ENCODE measurements at places on chromosomes 16 and 17. TPM values are rescaled to one million over a fixed set of nuclear protein-coding genes. Genes with fewer than 3 reads are reported as not detected.

GRCh38 chr17:61495161-61495857 is 43.1 kb downstream of the TBX4 start:
- no peak for DNase-seq

- no peak for DNase-seq
Observed at GRCh38 chr17:61442136-61442775, 10.0 kb upstream of the TBX4 start.

C16orf96 gene
- 0.24 TPM for total RNA-seq

DNA sequence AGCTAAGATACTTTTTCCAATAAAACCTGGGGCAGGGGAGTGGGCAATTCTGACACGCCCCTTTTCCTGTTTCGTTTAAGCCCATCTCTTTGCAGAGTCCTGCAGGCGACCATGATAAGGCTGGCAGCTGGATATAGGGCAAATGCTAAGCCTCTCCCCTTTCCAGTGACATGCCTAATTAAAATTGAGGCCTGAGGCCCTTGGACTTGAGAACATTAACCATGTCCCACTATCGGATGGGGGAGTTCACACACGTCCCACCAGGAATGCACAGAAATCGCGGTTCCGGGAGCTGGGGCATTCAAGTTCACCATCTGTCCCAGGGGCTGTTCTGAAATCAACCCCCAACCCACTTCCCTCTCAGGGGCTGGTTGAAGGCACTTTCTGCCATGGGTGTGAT is 109.2 kb upstream of the FOXF1 start:
- no peak for DNase-seq

DNA sequence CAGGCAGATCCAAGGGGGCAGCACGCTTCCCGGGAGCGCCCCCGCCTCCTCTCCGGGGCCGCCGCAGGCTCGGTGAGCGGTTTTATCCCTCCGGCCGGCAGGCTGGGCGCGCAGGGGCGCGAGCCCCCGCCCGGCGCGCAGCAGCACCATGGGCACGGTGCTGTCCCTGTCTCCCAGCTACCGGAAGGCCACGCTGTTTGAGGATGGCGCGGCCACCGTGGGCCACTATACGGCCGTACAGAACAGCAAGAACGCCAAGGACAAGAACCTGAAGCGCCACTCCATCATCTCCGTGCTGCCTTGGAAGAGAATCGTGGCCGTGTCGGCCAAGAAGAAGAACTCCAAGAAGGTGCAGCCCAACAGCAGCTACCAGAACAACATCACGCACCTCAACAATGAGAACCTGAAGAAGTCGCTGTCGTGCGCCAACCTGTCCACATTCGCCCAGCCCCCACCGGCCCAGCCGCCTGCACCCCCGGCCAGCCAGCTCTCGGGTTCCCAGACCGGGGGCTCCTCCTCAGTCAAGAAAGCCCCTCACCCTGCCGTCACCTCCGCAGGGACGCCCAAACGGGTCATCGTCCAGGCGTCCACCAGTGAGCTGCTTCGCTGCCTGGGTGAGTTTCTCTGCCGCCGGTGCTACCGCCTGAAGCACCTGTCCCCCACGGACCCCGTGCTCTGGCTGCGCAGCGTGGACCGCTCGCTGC is 832 bp downstream of the CDK5R1 start:
- DNase-seq, result no peak

GRCh38 chr17:78999056-78999768 is 10.4 kb downstream of the CANT1 start:
- DNase-seq, result peak; percentile 57

GRCh38 chr16:87926246-87927194 is 9.8 kb downstream of the CA5A start:
- DNase-seq, result no peak

- no peak for DNase-seq
Observed at GRCh38 chr17:38959508-38959907, 7.7 kb downstream of the FBXO47 start.

DNA sequence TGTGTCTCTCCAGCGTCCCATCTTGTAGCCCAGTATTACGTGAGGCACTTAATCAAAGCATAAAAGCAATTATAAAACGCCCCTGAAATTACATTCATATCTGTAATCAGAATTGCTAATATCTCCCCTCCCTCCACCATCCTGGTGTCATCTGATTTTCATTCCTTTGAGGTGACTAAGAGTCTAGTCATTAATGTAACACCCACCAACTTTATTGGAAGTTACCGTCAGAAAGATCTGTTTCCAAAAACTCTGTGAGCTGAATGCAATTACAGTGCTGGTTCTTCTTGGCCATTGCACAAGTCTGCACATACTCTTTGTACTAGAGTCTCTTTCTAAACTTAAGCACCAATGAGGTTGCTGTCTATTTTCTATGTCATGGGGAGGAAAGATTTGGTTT is 12.5 kb upstream of the MAF start:
- no peak for DNase-seq

LPCAT2 gene
- total RNA-seq, result 17.6 TPM

CRHR1 gene
- total RNA-seq, result not detected

GRCh38 chr17:45801421-45801820 is 17.3 kb downstream of the CRHR1 start:
- DNase-seq, result no peak

- DNase-seq, result no peak
Observed at GRCh38 chr17:17886226-17886625, 49.4 kb upstream of the SREBF1 start.

DNA sequence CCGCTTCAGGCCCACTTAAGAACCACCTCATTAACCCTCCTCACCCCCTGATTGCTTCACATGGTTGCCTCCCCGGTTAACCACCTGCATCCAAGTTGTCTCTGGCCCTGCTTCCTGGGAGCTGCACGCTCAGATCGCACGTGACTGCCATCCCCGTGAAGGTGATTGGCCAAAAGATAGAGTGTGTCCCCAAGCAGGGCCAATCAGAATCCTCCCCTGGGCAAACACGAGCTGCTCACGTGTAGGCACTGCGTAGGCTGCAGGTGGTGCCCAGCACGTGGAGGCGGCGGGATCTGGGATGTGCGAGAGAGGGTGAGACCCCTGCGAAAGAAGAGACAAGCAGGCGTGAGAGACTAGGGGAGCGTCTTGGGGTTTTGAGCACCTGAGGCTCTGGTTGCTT is 111.8 kb upstream of the CRHR1 start:
- DNase-seq, result no peak

GAS2L2 gene
- not detected for total RNA-seq

DNA sequence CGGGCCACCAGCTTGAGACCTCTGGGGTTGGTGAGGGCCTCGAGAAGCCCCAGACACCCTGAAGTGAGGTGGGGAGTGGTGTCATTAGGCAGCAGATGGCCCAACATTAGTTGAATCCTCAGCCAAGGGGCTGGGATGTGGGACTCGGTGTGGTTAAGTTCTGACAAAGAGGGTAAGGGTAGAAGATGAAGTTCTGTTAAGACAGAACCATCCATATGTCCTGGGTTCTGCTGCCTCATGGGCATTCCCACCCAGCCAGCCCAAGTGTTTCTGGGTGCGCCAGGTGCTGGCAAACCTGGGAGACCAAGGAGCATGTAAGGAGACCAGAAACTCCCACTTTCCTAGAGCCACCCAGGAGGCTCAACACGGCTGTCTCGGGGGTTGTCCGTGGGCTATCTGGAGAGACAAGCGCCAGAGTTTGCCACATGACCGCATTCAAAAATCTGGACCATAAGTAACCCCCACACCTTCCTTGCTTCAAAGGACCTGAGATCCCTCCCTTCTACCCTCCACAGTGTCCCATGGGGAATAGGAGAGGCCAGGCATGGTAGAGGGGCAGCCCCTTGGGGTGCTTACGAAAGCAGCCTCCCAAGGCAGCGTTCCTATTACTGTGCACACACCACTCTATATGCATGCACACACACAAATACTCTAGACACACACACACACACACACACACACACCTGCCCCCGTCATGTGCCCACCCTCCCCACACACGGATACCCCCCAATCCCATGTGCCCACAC is 128.7 kb downstream of the C16orf78 start:
- peak; percentile 11 for DNase-seq

EFNB3 gene
- 0.84 TPM for total RNA-seq

ERAL1 gene
- total RNA-seq, result 20.0 TPM

DNAH17 gene
- total RNA-seq, result 0.21 TPM

- DNase-seq, result no peak
Observed at GRCh38 chr16:35196313-35196712, 1736.9 kb downstream of the TP53TG3F start.

DNA sequence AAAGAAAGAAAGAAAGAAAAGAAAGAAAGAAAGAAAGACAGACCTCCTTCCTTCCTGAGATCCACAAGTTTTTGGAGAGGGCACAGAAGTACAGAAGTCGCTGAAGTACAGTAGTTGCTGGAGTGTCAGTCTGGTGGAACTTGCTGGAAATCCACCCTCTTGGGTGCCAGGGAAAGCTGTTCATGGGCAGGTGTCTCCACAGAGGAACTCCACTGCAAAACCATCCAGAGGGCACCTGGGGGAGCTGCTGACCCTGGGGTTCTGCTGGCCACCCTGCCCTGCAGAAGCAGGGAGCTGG is 3.5 kb upstream of the PRR14 start:
- no peak for DNase-seq

CHD9NB gene
- 2.3 TPM for total RNA-seq

DNA sequence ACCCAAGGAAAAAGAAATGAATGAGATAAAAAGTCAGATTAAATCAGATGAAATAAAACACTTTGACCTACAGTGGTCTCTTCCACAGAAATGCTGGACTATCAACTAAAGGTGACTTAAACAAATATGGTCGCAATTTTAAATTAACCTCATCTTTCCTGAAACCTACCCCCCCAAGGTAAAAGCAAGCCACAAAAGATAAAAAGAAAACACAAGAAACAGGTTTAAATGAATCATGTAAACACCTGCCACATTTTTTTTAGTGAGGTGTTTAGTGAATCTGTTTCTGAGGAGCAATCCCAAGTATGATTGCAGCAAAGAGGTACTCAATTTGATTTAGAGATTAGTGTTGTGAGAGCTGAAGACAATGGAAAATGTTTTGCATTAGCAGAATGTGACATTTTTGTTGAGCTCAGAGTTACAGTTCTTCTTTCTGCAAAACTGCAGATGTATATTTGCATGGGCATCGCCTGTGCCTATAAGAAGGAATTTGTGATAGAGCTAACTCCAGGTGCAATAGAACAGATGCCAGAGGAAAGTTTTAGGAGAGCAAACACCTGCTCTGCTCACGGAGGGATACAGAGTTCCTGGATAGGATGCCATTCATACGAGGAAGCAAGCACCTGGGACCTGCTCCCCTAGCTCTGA is 3.4 kb upstream of the MMD start:
- DNase-seq, result no peak

GRCh38 chr17:57461082-57461481 is 204.8 kb downstream of the MSI2 start:
- DNase-seq, result no peak

SLC2A4 gene
- 3.9 TPM for total RNA-seq

GRCh38 chr16:3214904-3215600 is 19.9 kb downstream of the ZNF200 start:
- no peak for DNase-seq

GRCh38 chr17:2985318-2985717 is 78.1 kb downstream of the OR1D5 start:
- DNase-seq, result no peak

KRTAP4-3 gene
- not detected for total RNA-seq

GRCh38 chr16:55062442-55062841 is 131.8 kb downstream of the IRX5 start:
- DNase-seq, result no peak

MYH11 gene
- total RNA-seq, result 2,053 TPM

KCNG4 gene
- not detected for total RNA-seq

GRCh38 chr16:57628783-57629293 is 408 bp downstream of the ADGRG1 start:
- no peak for DNase-seq

DNA sequence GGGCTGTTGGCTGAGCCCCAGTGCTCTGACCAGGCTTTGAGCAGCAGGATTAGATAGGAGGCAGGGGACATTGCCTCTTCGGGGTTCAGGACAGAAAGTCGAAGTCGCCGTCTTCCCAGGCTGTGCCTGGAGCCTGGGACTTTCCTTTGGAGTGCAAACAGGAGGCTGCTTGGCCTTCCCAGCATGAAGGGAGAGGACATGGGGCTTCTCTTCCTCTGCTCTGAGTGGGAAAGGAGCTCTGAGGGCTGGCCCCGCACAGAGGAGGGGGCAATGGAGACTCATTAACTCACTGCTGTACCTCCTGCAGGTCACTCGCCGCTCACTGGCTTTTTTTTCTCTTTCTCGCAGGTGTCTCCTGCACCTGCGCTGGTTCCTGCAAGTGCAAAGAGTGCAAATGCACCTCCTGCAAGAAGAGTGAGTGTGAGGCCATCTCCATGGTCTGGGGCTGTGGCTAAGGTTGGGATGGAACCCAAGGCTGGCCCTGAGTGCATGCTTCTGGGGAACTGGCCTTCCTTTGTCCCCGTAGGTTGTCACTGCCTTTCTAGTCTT is 642 bp downstream of the MT1F start:
- no peak for DNase-seq

- DNase-seq, result no peak
Observed at GRCh38 chr17:29664743-29665480, 42.2 kb upstream of the CORO6 start.

- no peak for DNase-seq
Observed at GRCh38 chr17:65334406-65334805, 197.2 kb downstream of the RGS9 start.

DNA sequence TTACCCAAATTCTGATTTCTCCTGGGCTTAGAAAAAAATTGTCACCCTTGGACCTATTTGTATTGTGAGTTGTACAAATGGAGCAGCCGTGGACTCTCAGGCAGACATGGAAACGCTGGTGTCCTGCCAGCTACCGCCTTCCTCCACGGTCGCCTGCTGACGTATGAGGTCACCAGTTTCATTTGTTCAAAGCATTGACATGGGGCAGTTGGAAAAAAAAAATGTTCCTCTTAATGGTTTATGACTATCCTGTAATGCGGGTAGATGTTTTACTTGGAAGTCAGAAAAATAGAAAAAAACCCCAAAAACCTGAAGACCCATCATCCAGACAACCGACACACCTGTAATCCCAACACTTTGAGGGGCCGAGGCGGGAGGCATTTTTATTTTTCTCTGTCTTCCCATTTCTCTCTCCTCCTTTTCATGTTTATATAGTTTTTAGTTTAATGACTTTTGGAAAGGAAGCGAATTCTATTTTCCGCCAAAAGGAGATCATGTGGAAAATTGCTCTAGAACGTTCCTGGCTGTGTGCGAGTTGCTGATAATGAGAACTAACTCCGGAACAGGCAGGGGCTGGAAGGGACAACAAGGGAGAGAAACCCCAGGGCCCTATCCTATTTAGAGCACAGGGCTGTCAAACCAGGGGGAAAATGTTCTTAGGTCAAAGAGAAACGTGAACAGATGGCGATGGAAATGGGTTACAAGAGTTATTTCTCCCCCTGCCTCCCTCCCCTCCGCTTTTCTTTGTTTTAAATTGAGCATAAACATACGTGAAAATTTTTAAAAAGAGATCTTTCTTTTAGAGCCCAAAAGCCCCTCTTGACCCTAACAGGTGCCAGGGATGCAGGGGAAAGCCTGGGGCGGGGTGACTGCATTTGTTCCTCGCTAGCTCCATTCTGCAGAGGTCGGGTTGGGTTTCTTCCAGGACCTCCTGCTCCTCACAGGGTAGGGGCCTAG is 13.7 kb downstream of the DNAH17 start:
- DNase-seq, result no peak

DNA sequence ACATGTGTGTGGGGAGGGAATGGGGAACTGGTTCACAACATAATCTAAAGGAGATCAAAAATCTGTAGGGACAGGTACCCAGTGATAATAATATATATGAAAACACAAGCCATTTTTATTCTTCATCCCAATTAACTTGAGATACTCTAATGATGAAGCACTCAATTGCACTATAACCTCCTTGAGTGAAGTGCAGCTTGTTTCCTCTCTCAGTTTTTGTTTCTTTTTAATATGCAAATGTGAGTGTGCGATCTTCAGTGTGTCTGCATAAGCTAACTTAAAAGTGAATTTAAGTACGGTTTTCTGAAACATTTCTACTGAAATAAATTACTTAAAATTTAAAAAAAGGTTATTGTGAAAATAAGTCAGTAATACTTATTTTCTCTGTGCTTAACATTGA is 623.5 kb downstream of the CDH11 start:
- no peak for DNase-seq

Data from aorta (tissue), 5 donors.